ENCODE measurements at places on chromosomes 16 and 17.

GRCh38 chr17:53191878-53192277, 630.8 kb upstream of the KIF2B start:
- no peak for DNase-seq

DNA sequence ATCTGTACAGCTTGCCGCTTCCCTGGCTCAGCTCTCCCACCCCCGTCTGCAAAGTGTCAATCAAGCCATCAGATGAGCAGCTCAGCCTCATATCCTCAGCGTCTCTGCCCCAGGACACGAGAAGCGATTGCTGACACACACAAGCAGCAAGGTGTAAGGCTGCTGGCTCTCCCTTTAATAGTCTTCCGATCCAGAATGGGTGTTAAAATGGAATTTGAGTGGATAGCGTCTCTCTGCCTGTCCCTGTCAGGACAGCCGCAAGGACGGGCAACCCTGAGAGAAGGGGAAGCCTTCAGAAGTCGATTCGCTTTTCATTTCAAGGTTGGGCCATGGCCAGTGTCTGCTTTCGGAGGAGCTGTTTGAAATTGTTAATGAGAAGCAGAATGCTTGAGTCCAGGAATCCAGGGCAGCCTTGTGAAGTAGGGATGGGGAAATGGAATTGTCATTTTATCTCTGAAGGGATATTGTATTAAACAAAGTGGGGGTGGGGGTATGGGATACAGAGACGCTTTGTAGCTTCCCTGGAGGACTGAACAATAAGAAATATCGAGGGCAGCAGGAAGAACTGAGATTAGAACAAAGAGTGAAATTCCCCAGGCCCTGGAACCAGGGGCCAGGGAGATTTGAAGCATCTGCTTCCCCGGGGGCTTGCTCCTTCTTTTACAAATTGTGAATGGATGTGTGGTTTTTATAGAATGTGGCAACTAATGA, 4.7 kb upstream of the PIPOX start:
- DNase-seq: no peak

DNA sequence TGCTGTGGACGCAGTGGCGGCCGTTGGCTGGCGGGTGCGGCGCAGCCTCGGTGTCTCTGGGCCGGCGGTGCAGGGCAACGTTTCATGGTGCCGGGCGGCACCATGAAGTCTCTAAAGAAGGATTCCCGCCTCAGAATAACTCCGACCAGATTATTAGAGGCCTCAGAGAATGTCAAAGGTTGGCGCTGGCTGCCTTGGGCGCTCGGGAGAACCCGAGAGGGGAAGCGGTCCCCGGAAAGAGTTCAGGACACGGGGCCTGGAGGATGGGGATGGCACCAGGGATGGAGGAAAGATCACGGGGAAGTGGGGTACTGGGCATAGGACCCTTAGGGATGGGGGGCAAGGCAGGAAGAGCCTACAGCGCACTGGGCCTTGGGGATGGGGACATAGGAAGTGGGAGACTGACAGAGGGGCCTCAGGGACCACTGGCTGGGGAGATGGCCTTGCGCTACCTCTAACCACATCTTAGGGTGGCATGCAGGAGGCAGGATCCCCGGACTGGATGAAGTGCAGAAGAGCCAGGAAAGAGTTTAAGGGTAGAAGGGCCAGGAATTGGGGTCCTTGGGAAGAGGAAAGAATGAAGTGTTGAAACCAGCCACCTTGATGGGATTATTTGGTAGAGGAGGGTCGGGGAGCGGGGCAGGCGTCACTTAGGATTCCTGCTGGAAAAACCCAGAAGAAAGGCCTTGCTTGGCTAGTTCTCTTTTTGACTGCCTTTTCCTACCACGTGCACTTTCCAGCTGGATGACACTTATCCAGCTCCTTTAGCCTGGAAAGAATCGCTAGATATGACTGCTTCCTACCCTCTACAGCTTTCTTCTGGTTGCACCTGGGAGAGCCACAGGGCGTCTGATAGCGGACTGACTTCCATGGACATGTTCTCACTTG, 578 bp downstream of the MYCBPAP start:
- no peak for DNase-seq

DNA sequence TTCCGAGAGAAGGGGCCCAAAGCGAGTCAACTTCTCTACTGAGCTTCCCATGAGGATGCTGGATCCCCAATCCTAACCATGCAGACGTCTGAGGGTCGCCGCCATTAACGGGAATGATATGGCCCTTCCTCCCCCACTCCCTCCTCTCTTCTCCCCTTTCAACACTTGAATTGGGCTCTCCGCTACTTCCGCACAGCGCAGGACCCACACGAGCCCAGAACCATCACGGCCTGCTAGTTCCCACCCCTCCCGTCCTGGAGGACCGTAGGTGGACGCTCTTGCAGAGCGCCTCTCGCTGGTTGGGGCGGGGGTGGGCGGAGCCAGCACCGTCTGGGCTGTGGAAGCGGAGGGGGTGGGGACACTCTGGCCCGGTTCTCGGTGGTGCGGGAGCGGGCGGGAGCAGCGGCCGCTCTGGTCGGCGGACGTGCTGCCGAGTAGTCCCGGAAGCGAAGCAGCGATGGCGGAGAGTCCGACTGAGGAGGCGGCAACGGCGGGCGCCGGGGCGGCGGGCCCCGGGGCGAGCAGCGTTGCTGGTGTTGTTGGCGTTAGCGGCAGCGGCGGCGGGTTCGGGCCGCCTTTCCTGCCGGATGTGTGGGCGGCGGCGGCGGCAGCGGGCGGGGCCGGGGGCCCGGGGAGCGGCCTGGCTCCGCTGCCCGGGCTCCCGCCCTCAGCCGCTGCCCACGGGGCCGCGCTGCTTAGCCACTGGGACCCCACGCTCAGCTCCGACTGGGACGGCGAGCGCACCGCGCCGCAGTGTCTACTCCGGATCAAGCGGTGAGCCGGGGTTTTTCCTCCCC, at the start of gene UBE2Z:
TSS of gene UBE2Z (plus strand) at position 361 of the 797 bp plus-strand sequence. CDS start at position 458, 97 bp downstream.
- peak; percentile 82 for DNase-seq

DNA sequence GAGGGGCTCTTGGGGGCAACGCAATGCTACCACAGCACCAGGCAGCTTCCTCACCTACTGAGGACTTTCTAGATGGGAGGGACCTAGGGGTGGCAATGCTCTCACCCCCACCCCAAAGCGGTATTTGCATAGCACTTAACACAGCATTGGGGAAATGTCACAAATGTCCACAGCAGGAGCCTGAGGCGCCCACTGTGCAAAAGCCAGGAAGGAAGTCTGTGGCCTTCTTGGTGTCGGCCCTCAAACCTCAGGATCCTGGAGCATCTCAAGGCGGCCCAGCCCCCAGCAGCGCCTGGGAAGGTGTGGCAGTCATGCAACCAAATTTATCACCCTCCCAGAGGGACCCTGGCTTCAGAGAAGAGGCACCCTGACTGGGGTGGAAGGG, 45.3 kb downstream of the WNT3 start:
- no peak for DNase-seq

GRCh38 chr16:81493755-81494433, 49.3 kb downstream of the CMIP start:
- peak; percentile 22 for DNase-seq

DNA sequence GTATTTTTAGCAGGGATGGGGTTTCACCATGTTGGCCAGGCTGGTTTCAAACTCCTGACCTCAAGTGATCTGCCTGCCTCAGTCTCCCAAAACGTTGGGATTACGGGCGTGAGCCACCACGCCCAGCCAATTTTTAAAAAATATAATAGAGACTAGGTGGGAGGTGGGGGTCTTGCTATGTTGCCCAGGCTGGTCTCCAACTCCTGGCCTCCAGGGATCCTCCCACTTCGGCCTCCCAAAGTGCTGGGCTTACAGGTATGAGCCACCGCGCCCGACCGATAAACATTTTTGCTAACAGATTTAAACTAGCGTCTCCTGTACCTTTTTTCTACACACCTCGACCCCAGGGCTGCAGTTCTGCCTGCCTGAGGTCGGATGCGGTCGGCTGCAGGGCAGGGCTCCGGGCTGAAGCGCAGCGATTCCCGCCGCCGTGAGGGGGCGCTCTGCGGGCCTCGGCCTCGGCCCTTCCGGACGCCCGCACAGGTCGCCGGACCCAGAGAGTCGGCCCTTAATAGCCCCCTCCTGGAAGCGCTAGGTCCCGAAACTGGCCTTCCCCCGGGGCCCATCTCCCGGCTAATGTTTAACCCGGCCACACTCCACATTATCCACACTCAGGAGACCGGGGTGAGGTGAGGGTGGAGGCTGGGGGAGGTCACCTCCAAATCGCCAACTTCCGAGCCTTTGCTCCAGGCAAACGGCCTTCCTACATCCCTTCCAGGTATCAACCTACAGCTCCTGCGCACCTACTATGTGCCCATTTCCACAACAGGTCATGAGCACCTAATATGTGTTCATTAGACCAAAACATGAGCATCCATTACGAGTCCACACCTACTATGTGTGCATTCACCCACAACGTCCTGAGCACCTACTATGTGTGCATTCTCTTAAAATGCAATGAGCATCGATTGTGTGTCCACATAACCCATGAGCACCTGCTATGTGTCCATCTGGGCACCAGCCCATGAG, 2.0 kb upstream of the GLIS2 start:
- DNase-seq: no peak

DNA sequence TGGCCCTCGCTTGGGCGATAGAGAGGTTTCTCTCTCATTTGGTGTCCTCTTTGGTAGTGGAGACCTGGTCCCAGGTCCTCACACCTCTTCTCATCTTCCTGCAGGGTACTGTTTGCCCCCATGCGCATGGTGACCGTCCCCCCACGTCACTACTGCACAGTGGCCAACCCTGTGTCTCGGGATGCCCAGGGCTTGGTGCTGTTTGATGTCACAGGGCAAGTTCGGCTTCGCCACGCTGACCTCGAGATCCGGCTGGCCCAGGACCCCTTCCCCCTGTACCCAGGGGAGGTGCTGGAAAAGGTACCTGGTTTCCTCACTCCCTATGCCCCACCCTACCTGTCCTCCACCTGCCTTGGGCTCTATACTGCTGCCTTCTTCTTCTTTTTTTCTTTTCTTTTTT, 10.5 kb downstream of the MVP start:
- no peak for DNase-seq

All from stimulated activated CD4-positive, alpha-beta T cell treated with anti-CD3 and anti-CD28 coated beads, Interleukin-2, amount 100 ng/mL, for 48 hours (primary cell).